ENCODE measurements at places on chromosomes 7 and 10.

- DNase-seq = no peak
Measured at GRCh38 chr7:87886875-87887274, 10.6 kb downstream of the DBF4 start.

GRCh38 chr7:36894190-36894589 is 169.9 kb upstream of the AOAH start:
- no peak for DNase-seq

DNA sequence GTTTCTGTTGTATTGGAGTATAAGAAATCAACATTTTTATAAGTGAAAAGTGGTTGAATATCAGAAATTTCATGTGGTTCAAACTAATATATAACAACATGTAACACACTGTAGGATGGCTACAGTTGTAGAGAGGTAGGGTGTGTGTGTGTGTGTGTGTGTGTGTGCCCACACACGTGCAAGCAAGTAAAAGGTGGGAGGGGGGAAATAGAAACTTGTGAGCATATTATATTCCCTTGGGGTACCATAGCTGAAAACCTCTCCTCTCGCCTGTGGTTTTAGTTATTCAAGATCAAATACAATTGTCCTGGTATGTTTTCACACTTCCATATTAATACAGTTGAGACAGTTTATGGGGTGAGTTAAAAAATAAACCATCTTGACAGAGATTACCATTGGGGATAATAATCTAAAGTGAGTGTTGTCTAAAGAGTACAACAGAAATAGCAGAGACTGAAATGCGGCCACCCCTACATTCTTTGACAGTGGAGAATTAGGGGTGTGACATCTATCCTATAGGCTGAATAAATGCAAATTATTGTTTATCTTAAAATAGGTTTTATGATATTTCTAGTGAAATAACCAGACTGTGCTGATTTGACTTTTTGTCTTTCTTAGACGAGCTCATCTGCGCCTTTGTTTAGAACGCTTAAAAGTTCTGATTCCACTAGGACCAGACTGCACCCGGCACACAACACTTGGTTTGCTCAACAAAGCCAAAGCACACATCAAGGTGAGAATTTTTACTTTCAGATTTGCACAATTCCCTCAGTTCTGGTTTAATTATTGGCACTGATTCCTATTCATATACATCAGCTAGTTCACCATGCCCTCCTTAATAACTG is 25.9 kb downstream of the SMNDC1 start:
- DNase-seq = no peak

- DNase-seq = peak; percentile 51
Measured at GRCh38 chr10:30529373-30529998, 95.5 kb downstream of the MAP3K8 start.

GRCh38 chr7:5214641-5215040 is 24.6 kb downstream of the WIPI2 start:
- DNase-seq = no peak

DNA sequence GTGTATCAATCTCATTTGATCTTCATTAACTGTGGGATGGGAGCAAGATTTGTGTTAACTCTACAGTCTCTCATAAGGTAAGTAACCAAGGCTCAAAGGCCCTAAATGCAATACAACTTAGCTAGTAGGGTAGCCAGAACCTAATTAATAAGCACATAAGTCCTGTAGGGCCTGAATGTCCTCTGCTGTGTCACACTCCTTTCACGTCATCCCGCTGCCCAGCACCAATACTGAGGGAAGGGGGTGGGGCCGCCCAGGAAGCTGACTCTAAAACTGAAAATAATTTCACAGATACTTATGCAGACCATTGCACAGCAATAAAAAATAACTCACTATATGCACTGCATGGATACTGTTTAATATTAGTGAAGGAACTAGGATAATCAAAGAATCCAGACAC is 13.7 kb downstream of the CCDC6 start:
- no peak for DNase-seq

GRCh38 chr7:129282865-129283264 is 58.0 kb downstream of the AHCYL2 start:
- DNase-seq = no peak

- no peak for DNase-seq
Measured at GRCh38 chr10:2144584-2144983, 407.3 kb upstream of the ADARB2 start.

DNA sequence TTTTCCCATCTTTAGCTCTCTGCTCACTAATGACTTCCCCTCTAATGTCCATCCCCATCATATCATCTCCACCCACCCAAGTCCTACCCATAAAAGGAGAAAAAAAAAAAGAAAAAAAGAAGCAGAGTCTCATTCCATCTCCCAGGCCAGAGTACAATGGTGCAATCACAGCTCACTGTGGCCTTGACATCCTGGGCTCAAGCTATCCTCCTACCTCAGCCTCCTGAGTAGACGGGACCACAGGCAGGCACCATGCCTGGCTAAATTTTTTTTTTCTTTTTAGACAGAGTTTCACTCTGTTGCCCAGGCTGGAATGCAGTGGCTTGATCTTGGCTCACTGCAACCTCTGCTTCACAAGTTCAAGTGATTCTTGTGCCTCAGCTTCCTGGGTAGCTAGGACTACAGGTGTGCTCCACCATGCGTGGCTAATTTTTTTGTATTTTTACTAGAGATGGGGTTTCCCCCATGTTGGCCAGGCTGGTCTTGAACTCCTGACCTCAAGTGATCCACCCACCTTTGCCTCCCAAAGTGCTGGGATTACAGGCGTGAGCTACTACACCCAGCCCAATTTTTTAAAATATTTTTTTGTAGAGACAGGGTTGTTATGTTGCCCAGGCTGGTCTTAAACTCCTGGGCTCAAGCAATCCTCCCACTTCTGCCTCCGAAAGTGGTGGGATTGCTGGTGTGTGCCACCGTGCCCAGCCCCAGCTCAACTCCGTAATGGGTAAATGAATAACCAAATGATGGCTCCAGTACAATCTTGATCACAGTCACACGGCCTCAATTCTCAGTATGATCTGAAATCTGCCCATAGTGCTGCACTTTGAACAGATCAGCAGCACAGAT is 24.6 kb upstream of the SGMS1 start:
- DNase-seq = no peak

DNA sequence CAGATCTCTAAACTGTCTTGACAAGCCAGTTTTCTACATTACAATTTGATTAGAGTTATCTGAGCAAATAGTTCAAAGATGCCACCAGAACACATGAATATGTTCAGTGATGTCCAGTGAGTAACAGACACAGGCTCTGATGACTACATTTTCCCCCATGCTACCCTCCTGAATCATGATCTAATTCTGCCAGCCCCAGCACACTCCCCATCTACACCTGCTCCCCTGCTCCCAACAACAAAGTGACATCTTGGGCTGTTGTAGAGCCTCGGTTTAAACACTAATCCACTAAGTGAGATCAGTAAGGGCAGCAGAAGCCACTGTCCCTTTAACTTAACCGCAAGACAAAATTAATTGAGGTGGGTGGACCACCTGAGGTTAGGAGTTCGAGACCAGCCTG is 104.6 kb downstream of the PROSER2 start:
- DNase-seq = no peak

GRCh38 chr10:46091080-46091827 is 45.2 kb upstream of the MSMB start:
- no peak for DNase-seq

GRCh38 chr7:2314209-2314955 is at the start of gene SNX8:
Gene SNX8, minus strand, starts transcription at chr7:2314441. Its CDS starts 20 bp downstream, at chr7:2314421.
- DNase-seq = peak; percentile 94

DNA sequence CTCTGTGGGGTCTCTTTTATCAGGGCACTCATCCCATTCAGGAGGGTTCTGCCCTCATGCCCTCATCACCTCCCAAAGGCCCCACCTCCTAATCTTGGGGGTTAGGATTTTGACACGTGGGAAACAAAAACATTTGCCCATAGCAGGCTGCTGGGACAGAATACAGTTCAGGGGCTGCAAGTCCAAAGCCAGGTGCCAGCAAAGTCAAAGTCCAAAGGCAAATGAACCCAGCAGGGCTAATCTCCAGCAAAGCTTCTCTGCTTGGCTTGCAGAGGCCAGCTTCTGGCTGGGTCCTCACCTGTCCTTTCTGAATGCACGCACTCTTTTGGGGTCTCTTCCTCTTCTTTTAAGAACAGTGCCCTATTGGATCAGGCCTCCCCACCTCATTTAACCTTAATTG is 359.9 kb downstream of the DPP6 start:
- DNase-seq = no peak

DNA sequence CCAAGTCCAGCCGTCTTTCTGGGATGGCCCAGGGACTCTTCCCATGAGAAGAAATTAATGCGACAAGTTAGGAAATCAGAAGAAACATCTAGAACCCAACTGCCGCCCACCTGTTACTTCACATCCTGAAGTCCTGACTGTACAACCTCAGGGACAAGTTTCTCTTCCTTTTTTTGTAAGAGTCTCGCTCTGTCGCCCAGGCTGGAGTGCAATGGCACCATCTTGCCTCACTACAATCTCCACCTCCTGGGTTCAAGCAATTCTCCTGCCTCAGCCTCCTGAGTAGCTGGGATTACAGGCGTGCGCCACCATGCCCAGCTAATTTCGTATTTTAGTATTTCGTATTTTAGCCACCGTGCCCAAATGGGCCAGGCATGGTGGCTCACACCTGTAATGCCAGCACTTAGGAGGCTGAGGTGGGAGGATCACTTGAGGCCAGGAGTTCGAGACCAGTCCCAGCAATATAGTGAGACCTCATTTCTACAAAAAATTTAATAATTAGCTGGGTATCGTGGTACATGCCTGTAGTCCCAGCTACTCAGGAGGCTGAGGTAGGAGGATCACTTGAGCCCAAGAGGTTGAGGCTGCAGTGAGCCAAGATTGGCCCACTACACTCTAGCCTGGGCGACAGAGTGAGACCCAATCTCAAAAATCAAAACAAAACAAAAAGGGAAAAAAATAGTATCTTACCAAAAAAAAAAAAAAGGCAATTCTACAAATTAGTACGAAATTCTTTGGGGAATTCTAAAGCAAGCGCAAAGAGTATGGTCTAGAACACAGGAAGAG is 20.8 kb downstream of the LAT2 start:
- no peak for DNase-seq

DNA sequence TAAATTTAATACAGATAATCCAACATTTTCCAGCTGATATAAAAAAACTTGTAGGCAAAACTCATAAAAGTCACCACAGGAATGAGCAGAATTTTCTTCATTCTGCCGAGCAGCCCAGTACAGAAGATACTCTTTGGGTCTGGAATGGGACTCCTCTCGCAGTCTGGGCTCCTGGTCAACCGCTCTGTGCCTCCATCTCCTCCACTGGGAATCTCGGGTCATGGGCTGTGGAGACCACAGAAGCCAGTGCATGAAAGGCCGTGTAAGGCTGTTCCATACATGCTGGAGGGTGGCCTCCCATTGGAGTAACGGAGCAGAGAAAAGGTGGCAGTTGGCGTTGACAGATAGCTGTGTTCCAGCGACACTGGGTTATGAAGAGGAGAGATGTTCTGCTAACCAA is 616.4 kb upstream of the MGMT start:
- no peak for DNase-seq

- DNase-seq = no peak
Measured at GRCh38 chr7:118644346-118644745, 419.8 kb downstream of the ANKRD7 start.

Measured in hypothalamus (tissue), 51 donors.